ENCODE measurements at places on chromosomes 5 and 9.
A peak's percentile ranks its signal among the peaks of the same experiment; 100 is the strongest.

DNA sequence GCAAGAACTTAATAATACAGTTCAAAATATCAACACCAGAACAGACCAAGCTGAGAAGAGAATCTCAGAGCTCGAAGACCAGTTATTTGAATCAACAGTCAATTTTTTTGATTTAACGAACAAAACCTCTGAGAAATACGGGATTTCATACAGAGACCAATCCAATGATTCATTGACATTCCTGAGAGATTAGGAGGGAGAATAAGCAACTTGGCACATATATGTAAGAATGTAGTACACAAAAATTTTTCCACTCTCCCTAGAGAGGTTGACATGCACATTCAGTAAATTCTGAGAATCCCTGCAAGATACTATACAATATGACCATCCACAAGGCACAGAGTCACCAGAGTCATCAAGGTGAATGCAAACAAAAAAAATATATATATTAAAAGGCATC, 1577.3 kb upstream of the C9orf72 start:
- DNase-seq: no peak

- no peak for DNase-seq
Measured at GRCh38 chr5:137733922-137734321, 2.0 kb downstream of the KLHL3 start.

DNA sequence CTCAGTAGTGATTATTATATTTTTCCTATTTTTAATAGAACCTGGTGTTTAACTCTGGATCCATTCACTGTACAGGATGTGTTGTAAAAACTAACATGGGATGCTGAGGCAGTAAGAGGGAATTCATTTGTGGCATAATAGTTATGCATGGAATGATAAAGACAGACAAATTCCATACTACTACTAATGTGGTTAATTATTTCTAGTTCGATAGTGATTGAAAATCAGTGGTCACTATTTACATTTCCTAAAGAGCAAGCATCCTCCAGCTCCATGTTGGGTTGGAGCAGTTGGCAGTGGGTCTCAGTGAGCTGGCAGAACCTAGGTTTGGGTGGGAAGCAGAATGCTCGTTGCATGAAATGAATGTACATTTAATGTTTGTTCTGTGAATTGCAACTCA, 122.6 kb downstream of the SAXO1 start:
- DNase-seq: no peak

DNA sequence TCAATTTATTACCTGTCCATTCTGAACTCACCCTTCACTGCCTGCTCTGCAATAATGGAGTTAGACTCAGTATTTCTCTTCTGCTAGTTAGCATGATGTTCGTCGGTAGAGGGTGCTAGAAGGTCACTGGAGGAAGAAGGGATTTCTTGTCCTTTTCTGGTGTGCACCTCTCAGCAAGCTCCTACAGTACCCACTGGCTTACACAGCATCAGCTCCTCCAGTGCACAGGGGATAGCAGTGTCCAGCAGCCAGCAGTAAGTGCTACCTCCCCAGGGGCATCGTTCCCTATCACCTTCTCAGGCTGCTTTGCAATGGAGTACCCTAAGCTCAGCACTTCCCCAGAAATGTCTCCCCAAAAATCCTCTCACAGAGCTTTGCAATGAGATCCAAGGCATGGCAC, 45.9 kb upstream of the APC start:
- DNase-seq: peak; percentile 69

DNA sequence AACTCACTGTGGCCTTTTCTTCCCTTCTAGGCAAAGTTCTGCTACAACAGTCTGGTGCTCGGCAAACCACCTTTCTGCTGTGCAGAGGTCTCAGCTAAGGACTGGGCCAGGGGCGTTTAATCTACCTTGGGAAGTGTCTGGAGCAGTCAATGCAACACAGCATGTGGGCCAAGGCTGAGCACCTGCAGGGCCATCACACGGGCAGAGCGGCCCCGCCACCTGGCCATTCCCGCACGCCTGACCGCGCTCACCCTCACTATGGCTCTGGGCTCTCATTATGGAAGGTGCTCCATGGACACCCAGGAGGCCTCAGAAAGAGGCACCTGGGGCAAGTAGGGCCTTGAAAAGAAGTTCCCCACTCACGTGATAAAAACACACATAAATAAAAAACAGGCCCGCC, 65.7 kb upstream of the TBC1D9B start:
- no peak for DNase-seq

DNA sequence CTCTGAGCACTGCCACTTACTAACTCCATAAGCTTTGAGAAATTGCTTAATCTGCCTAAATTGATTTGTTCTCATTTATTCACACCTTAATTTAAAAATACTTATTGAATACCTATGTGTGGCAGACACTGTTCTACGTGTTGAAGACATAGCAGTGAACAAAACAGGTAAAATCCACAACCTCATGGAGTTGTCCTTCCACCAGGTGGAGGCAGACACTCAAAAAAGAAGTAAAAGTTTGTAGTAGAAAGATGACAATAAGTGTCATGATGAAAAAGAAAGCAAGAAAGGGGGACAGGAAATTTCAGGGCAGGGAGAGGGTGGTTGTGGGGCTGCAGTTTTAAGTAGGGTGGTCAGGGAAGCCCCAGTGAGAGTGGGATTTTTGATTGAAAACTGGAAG, 94.9 kb downstream of the SREK1 start:
- DNase-seq: peak; percentile 51

GRCh38 chr9:33714989-33715388, 80.4 kb upstream of the PRSS3 start:
- no peak for DNase-seq

DNA sequence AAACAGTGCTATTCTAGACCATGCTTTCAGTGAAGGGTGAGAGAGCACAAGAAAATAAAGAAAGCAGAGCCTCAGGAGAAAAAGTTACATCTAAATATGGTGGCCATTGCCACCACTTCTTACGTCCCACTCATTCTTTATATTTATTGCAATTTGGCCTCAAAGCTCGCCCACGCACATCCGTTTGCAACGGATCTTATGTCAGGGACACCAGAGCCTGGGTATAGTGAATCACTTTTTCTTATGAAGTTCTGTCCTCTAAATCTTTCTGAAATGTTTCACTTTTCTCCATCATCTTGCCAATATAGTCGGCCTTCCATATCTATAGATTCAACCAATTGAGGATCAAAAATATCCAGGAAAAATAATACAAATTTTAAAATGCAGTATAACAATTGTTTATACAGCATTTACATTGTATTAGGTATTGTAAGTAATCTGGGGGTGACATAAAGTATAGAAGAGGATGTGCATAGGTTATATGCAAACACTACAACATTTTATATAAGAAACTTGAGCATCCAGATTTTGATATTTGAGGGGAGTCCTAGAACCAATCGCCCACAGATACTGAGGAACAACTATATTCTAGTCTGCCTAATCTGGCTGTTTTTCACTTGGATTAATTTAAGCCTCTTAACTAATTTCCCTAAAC, 35.2 kb downstream of the GOLPH3 start:
- no peak for DNase-seq

GRCh38 chr9:21110708-21111576, 30.7 kb downstream of the IFNW1 start:
- peak; percentile 47 for DNase-seq

DNA sequence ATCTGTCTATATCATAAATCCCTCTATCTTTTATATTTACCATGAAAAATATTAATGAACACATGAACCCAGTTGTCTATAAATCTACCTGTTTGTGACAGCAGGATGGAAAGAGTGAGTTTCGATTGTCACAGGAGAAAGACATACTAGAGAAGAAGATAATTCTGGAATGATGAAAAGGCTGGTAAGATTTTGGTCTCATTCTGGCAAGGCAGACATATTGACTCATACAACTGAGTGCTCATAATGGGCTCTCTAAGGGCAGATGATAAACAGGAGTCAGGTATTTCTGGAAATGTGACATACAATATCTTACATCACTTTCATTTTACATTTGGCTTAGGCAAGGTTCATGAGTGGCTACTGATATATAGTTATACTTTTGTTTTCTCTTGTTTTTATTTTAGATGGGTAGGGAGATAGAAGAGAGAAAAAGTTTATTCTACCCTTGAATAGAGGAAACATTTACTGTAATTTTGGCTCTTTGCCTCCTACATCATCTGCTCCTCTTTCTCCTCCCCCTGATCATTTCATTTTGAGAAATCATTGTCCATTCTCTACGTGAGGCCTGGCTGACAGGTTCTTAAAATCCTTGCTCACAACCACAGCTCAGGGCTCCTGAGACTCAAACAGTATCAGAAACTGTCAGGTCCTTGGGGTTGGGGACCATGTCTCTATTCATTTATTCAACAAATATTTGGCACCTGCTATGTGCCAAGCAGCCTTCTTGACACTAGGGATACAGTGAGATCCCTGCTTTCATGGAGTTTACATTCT, 14.4 kb downstream of the ELOVL7 start:
- DNase-seq: no peak

DNA sequence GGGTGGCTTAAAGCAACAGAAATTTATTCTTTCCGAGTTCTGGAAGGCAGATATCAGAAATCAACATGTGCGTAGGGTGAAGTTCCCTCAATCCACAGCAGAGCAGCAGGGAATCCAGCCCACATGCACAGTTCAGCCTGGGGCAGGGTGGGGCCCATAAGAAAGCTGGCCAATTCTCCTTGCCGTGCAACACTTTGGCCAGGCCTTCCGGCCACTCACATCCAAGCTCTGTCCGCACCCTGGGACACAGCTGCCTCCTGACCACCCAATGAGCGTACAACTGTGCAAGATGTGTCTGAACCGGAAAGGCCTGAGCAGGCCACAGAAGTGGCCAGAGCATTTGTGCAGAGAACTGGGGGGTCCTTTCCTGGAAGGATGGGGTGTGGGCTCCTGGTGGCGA, 274.9 kb downstream of the GADD45G start:
- no peak for DNase-seq

- no peak for DNase-seq
Measured at GRCh38 chr5:142661957-142662356, 23.9 kb downstream of the FGF1 start.

DNA sequence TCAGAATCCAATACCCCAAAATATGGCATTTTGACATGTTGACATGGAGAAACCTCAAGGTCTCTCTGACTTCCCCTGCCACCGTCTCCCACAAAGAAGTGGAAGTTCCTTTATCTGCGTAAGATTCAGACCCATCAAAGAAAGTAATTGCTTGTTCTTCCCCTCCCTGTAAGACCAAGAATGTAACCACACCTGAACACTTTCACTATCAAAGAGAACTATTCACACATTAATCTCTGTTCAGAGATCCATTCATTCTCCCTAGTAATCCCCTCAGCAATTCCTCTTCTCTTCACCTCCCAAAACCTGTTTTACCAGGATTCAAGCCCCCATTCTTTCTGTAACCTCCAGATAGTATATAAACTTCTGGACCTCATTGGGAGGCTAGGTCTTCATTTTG, 4.1 kb upstream of the SLC1A1 start:
- no peak for DNase-seq

DNA sequence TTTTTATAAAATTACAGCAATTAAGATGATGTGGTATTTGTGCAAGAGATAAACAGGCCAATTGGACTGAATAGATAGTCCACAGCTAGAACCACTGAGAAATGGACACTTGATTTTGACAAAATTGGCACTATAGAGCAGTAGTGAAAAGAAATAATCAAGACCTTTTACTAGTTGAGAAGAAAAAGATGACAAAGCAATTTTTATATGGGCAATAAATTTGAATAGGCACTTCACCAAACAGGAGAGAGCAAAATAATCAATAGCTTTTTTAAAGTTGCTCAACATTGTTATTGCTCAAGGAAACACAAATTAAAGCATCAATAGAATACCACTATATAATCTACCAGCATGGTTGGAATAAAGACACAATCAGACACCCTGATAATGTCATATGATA, 193.5 kb upstream of the FTMT start:
- DNase-seq: no peak

GRCh38 chr9:133560944-133561343, 26.4 kb downstream of the ADAMTSL2 start:
- DNase-seq: no peak

DNA sequence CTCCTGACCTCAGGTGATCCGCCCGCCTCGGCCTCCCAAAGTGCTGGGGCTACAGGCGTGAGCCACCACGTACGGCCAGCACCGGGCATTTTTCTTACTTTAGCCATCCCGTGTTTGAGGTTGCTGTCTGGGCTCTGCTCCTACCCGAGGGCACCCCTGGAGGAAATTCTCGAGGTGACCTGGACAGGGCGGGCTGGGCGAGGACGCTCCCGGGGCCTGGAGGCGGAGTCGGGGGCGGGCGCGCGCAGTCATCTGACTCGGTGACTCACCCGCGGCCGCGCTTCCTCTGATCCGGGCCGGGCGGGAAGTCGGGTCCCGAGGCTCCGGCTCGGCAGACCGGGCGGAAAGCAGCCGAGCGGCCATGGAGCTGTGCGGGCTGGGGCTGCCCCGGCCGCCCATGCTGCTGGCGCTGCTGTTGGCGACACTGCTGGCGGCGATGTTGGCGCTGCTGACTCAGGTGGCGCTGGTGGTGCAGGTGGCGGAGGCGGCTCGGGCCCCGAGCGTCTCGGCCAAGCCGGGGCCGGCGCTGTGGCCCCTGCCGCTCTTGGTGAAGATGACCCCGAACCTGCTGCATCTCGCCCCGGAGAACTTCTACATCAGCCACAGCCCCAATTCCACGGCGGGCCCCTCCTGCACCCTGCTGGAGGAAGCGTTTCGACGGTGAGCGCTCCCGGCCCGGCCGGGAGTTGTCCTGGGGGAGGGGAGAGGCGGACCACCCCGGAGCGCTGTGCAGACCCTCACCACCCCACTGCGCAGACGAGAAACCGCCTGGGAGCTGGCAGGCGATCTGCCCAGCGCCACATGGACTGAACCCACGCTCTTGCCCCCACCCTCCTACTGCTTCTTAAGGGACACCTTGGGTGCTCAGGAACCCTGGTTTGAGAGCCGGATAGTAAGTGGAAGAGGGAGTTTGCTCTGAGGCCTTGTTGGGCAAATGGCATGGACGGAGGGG, at the start of gene HEXB:
HEXB (plus strand) TSS at position 334 of the 952 bp plus-strand sequence; CDS start at position 362, 28 bp downstream.
- peak; percentile 58 for DNase-seq

GRCh38 chr9:79053598-79053997, 518.2 kb upstream of the TLE4 start:
- DNase-seq: no peak

DNA sequence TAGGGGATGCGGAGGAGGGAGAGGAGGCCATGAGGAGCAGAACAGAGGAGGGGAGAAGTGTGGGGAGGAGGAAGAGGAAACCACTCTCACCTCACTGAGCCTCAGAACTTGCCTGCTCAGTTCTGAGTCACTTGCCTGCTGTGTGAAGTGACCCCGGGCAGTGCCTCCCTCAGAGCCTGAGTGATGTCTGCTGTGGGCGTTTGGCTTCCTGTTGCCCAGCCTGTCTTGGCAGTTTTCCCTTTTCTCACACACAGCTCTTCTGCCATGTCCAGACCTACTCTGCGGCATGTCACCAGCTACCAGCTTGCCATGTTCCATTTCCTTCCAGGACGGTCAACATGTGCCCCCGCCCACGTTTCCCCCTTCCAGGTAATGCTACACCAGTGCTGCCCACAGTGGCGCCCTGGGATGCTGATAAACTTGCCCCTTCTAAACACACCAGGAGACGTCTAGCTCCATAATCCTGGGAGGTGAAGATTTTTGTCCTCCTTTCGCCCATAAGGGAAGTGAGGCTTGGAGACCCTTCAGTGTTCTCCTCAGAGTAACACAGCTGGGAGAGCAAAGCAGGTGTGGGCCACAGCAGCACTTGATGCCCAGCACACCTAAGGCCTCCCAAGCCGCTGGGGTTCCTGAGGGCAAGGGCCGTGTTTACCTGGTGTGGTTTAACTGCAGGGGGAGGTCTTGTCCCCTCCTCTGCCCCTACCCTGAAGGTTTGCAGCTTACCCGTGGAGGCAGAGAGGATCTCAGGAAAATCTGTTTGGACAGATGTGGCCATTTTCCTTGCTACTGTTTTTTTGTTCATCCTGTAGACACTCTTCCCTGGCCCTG, 63.8 kb upstream of the RNF130 start:
- no peak for DNase-seq

All from SHP77 (cell line).